ENCODE measurements at places on chromosomes 7 and 10. TPM values are rescaled to one million over a fixed set of nuclear protein-coding genes. Genes with fewer than 3 reads are reported as not detected.
A peak's percentile ranks its signal among the peaks of the same experiment; 100 is the strongest.

- peak; percentile 5 for DNase-seq
Measured at GRCh38 chr7:149714910-149715471, 58.4 kb downstream of the ZNF467 start.

DNA sequence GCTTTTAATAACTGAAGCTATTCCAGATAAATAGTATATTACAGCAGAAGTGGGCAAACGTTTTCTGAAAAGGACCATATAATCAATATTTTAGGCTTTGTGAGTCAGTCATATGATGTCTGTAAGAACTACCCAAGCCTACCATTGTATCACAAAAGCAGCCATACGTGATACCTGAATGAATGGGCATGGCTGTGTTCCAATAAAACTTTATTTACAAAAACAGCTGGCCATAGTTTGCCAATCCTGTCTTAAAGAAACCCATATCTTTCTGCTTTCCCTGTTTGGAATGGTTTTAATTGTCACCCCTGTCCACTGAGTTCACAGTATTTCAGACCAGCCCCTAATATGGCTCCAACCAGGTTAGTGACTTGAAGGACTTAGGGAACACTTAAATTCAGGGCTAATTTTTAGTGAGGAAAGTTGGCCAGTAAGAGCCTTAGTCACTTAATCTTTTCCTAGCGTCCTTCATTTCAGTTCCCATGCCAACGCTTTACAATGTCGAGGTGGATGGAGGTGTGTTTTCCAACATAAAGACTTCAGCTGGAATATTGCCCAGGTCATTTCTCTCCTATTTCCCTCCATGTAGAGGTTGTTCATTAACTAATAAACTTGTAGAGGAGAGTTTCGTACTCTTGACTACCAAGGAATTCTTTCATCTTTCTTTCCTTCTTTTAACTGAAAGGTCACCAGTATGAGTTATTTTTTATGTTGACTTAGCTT is 184.5 kb downstream of the TRIL start:
- no peak for DNase-seq

GRCh38 chr7:47198159-47198558 is 383.8 kb downstream of the TNS3 start:
- no peak for DNase-seq

ABCB1 gene
- total RNA-seq, result not detected

- no peak for DNase-seq
Measured at GRCh38 chr10:114526126-114526503, 121.8 kb upstream of the AFAP1L2 start.

DNA sequence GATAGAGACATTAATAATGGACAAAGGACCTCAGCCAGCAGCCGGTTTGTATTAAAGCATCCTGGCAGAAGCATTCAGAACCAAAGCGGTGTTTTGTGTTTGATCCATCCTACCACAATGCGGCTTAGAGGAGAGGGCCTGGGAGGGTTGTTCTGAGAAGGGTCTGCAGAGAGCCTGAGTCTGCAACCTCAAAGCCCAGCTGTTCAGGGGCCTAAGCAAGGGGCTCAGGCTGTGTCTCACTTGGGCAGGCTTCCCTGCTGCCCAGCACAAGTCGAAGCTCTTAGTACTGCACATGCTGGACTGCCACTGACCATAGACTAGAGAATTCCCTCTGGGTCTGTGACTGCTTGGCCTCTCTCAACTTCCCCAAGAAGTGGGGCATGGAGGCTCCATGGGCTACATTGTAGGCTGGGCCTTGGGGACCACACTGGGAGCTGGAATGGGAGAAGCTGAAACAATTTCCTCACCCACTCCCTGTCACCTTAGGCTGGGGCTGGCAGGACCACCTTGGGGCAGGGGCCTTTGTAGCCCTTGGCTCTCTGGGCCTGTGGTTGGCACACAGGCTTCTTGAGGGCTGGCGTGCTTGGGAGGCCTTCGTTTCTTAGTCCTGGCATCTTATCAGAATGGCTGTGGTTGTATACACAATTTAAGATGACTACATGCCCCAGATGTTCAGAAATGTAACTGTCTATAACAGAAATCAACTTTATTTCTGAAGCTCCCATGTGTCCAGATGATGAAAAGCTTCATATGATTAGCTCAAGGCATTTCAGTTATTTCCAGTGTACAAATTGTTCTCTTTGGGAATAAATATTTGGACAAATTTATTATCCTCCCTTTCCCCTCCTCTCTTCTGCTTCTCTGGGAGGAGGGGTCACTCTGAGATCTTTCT is 44.5 kb downstream of the LRRC18 start:
- no peak for DNase-seq

DNA sequence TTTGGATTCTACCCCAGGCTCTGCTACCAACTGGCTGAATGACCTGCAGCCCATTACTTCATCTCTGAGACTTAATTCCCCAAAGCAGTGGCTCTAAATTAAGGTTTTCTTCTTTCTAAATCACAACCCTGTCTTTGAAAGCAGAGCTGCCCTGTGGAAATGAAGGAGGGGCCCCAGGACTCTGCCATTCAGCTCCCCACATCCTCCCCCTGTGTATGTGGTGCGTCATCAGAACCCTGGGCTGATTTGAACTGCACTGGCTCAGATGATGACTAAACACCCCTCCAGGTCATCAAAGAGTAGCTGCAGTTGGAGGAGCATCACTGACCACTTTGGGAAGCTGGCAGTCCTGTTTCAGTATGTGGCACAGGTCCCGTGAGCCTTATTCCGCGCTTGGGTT is 46.6 kb downstream of the BPGM start:
- peak; percentile 66 for DNase-seq

GRCh38 chr7:17183630-17184328 is 114.7 kb upstream of the AHR start:
- DNase-seq, result no peak

LOXL4 gene
- 7.8 TPM for total RNA-seq

DNA sequence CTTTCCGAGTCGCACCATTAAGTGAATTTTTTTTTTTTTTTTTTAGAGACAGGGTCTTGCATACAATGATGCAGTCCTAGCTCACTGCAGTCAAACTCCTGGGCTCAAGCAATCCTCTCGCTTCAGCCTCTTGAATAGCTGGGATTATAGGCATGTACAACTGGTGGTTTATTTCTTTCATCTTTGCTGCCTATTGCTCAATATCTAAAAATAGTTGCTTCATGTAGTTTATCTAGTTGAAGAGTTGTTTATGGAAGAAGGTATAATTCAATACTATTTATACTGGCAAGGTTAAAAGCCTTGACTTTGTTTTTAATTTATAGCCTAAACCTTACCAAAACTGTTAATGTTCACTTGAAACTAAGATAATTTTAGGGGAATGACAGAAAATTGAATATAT is 66.9 kb downstream of the SEMA3D start:
- no peak for DNase-seq

ACSM6 gene
- not detected for total RNA-seq

HOXA4 gene
- total RNA-seq, result 2.3 TPM

GRCh38 chr10:57482259-57482658 is 785.4 kb downstream of the IPMK start:
- no peak for DNase-seq

GIMAP2 gene
- not detected for total RNA-seq

ZNF736 gene
- 10.7 TPM for total RNA-seq

DNA sequence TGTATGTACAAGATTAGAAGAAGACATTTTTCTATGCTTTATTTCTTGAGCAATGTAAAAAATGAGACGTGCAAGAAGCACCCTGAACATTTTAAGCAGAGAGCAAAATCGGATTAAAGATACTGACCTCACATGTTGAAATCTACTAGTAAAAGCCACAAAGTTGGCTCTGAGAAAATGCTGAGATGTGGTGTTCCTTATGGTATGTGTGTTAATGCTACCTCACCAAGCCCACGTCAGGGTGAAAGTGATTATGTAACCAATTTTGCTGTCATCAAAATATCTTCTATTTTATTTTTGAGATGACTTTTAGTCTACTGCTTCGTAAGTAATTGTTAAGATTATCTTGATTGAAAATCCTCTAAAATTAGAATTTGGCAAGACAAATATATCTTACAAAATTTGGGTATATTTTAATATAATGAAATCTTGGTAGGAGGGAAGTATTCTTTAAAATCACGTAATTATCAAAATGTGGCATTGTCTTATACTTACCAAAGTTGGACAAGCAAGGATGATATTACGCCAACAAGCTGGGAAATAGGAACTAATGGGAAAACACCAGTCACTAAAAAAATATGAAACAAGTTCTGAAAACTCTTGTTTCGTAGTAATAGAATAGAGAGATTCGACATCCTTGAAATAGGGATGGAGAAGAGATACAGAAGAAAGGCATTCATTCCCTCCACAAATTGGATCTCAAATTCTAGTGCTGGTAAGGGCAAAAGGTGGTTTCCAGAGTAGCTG is 5.8 kb downstream of the ADO start:
- DNase-seq, result no peak

DNA sequence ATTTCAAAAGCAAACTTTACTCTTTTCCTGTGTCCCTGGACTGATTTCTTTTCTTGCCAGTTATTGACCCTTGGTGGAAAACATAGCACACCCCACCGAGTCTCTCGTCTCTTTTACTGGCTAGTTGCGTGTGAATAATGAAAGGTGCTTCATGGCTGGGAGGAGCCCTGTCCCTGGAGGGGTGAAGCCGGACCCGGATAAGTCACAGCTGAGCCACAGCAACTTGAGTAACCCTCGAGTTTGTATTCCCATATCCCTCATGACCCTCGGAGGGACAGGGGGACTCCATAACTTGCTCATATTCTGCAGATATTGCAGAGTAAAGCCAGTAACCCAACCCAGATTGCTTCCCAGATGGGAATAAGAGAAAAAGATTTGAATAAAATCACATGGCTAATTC is 147.5 kb upstream of the FRMD4A start:
- no peak for DNase-seq

DNA sequence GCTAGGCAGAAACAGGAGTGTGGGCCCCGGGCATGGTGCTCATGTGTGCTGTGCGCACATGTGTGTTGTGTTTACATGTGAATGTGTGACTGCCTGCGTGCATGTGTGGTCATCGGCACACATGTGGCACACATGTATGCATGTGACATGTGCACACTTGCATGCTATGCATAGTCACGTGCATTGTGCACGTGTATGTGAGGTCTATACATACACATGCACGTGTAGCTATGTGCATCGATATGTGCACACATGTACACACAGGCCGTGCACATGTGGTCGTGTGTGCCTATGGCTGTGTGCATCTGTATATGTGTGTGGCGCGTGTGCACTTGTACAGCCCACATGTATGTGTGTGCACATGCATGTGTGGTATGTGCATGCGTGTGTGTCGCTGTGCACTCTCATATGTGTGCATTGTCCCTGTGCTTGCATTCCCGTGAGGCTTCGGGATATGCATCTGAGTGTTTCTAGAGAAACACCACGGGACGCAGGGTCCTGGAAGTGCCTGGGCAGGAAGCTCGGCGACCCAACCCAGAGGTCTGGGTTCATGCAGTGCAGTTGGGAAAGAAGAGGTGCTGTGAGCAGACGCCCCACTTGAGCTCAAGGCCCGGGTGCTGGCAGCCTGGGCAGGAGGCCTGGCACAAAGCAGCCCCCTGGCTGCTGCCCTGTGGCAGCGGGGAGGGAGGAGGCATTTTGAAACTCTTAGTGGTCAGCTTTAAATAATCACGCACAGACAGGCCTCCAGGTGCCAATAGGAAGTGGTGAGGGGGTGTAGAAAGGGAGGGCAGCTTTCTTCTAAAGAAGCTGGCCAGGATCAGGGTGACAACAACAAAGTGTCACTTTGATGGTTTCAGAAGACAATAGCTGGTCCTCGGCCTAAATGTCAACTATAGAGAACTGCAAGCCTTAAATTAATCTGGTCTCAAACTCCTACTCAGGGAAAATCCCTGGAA is 410.0 kb upstream of the MGMT start:
- no peak for DNase-seq

DNA sequence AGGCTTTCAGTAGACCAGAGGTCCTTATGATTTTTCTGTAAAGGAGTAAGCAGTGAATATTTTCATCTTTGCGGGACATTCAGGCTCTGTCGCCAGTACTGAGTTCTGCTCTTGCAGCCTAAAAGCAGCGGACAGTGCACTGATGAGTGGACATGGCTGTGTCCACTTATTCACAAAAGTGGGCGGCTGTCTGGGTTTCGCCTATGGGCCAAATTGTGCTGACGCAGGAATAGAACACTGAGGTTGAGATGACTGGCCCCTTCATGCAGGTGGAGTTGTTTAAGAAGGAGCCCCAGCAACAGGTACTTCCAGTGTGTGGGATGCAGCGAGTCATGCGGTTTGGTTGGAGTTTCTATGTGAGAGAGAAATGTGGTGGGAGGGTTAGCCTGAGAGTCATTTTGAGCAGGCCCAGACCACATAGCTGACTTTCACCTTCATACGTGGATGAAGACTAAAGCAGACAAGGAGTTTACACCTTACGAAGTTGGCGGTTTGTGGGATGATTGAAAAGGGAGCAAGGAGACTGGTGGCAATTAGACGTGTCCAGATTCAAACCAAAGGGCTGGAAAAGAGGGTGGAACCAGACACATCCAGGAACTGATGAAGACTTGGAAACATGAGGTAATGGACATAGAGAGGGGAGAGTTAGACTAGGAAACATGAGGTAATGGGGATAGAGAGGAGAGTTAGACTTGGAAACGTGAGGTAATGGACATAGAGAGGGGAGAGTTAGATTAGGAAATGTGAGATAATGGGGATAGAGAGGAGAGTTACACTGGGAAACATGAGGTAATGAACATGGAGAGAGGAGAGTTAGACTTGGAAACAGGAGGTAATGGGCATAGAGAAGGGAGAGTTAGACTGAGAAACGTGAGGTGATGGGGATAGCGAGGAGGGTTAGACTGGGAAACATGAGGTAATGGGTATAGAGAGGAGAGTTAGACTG is 38.2 kb downstream of the WDR37 start:
- DNase-seq, result no peak

DNA sequence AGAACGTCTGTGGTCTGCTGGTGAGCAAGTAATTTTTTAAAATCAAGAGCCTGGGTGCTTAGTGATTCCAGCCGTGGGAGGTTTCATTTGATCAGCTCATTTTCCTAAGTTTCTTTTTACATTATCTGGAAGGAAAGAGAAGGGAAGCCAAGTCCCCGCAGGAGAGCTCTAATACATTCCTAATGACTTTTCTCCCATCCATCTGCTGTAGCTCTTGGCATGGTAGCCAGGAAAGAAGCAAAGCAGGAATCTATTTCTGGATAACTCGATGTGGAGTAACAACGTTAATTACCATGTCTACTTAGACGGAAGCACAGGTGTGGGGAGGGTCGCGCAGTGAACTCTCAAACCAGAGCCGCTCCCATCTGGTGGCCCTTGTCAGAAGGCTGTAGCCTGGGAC is 121.9 kb downstream of the PAXIP1 start:
- no peak for DNase-seq

PON1 gene
- total RNA-seq, result not detected

GRCh38 chr10:5694573-5694972 is 9.9 kb downstream of the TASOR2 start:
- no peak for DNase-seq

KCNIP2 gene
- 1.5 TPM for total RNA-seq

CYP3A7 gene
- total RNA-seq, result not detected

DNA sequence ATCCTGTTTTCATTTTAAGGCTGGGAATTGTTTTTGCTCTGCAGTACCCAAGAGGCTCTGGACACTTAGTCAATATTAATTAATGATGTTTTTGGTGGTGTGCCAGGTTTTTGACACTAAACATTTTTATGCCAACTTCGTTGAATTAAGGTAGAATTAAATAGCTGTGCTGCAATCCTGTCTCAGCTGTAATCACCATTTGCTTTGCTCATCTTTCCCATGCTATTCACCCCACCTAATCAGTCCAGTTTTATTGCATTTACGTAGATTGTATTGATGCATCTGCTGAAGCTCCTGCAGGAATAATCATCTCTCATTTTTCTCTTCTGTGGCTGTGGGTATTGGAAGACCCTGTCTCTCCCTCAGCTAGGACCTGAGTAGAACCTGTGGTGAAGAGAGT is 52.6 kb upstream of the TRUB1 start:
- DNase-seq, result no peak

- DNase-seq, result peak; percentile 67
Measured at GRCh38 chr7:92833766-92834506, 2.4 kb downstream of the CDK6 start.

ATP6V1F gene
- 129 TPM for total RNA-seq

Data from PC-3 (cell line).